ENCODE measurements at places on chromosomes 5 and 9.

- no peak for DNase-seq
Measured at GRCh38 chr5:96093340-96093739, 131.7 kb upstream of the ELL2 start.

DNA sequence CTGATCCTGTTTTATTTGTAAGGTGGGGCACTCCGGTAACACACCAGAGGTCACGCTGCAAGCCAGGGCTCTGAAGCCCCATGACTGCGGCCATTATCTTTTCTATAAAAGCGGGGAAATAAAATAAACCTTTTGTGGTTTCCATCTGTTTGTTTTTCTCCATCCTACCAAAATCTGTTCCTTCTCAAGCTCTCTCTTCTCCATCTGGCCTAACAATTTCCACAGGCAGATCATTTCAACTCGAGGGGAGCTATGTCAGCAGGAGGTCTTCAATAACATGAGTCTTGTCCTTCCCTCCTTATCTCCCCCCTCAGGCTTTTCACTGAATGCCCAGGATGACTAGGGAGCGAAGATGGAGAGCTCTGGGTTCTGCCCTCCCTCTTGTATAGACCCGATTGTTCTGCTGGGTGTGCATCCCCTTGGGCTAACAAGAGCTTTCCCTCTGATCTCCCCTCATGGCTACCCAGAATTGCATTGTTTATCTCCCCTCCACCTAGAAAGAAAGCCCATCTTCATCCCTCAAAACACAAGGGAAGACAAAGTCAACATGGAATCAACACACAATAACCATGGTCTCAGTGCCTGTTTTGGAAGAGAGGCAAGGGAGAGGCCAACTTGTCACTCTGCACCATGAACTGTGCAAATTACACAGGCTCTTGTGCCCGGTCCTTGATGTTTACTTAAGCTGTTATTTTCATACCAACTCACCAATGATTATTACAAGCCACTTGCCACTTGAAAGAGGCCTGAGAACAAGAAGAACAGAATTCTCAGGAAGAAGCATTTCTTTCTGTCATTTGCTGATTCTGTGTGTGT, 187.8 kb downstream of the FANCC start:
- no peak for DNase-seq

DNA sequence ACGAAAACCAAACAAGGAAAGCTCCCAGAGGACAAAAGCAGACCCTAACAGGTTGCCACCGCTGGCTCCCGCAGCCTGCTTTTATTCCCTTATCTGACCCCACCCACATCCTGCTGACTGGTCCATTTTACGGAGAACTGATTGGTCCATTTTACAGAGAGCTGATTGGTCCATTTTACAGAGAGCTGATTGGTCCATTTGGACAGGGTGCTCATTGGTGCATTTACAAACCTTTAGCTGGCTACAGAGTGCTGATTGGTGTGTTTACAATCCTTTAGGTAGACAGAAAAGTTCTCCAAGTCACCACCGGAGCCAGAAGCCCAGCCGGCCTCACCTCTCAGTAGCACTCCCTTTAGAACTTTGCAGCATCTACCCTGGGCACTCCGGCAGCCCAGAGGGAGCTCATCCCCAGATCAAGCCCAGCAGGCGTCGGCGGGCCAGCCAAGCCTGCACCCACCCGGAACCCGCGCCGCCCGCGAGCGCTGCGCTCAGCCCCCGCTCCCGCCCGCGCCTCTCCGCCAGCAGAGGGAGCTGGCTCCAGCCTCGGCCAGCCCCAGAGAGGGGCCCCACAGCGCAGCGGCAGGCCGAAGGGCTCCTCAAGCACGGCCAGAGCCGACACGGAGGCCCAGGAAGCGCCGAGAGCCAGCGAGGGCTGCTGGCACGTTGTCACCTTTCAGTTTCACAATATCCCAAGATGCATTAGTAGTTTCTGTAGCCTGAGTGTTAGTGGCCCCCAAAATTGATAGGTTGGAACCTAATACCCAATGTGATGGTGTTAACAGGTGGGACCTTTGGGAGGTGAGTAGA, 35.3 kb upstream of the CLPTM1L start:
- DNase-seq, result no peak

- DNase-seq, result no peak
Measured at GRCh38 chr5:163565931-163566608, 60.7 kb downstream of the MAT2B start.

DNA sequence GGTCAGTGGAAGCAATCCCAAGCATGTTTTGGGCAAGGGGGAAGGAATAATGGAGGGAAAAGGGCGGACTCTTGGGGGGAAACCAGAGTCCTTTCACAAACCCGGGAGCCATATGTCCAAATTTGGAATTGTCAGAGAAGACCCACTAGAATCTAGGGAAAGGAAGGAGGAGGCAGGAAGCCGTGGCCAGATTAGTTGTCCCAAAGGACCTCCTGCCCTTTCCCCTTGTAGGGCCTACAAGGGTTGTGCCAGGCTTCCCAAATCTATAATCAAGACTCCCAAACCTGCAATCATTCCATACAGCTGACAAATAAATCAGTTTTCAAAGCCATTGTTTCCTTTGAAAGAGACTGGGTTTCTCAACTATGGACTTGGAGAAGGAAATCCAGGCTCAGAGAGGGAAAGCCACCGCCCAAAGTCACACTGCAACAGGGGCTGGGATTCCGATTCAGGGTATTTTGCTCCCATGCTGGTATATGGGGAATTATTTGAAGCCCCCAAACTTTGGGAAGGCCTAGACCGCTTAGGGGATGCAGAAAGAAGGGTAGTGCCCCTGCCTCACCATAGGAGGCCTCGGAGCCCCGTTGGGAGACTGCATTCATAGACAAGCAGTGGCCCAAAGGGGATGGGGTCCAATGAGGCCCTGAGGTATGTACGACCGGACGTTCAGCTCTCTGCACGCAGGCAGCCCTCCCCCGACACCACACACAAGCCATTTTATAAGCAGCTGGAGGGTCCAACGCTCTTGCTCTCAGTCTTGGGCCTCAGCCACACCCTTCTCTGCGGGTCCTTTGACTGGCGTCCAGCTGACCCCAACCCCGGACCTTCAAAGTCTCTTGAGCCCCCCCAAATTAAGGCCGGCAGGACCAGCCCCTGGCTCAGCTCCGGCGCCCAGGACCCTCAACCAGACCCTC, 815 bp downstream of the ANXA6 start:
- no peak for DNase-seq

GRCh38 chr5:157057459-157058370, 1.2 kb downstream of the HAVCR1 start:
- no peak for DNase-seq

GRCh38 chr5:27708534-27708933, 670.1 kb upstream of the CDH9 start:
- DNase-seq, result no peak

DNA sequence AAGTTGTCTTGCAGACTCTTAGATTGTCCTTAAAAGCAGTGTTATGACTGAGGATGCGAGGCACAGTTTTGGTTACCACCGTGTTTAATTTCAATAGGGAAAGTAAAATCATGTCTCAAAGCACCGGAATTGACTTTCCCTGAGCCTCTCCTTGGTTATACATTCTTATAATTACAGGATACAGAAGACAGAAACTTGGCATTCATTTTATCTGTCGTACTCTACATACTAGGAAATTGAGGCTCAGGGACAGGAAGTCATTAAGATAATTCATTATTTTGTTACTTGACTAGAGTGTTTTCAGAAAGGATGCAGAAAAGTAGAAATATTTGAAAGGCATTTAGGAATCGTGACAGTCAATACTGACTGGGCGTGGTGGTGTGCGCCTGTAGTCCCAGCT, 54.0 kb upstream of the SPATA31D4 start:
- no peak for DNase-seq

- no peak for DNase-seq
Measured at GRCh38 chr5:140148508-140148907, 22.8 kb downstream of the IGIP start.

DNA sequence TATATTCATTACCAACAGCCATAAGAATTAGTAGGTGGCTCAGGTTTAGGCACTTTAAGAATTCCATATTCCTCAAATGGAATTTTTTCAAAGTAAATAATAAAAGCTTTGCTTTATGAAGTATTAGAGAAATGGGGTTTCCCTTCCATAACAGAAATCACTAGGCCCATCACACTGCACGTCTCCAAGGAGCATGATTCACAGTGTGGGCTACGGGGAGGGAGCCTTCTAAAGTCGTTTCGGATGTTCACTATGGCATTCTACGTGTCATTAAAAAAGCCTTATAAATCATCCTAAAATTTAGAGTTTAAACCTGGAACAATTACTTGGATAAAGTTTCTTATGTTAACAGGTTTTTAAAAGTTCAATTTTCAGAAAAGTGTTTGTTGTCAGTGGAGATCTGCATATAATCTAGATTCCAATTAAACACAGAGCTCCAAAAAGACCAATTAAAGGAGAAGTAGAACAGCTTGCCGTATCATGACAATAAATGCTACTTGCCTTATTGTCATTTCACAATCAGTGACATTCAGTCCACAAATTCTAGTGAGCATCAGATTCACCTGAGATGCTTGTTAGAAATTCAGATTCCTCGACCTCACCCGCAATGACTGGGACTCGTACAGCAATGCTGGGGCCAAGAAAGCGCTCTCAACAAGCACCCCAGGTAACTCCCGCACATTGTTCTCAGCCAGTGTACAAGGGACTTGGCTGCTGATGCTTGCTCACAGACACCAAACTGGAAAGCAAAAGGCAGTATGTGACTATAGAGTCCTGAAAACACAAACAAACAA, 115.7 kb downstream of the NFIB start:
- no peak for DNase-seq

DNA sequence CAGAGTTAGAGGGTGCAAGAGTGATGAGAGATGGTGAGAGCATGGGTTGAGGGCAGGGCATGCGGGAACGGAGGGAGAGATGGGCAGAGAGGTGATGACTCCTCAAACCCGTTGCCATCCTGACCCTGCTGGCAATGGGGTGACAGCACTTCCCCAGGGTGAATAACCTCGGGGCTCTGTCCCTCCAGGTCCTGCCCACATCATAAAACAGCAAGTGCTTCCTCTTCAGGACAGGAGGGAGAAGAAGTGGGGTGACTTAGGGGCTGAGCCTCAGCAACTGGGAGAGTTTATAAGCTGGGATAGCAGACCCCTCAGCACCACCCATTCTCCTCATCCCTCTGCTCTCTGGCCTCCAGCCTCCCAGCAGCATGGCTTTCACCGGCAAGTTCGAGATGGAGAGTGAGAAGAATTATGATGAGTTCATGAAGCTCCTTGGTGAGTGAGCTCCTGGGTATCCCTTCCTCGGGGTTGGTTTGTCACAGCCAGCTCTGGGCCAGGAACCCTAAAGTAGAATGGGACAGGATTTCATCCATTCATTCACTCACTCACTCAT, at the start of gene FABP6:
Gene FABP6 (plus strand): TSS at position 317 of the 553 bp plus-strand sequence. CDS start 52 bp downstream, at position 369.
- DNase-seq, result no peak

GRCh38 chr9:13588151-13589033, 308.9 kb upstream of the MPDZ start:
- no peak for DNase-seq

DNA sequence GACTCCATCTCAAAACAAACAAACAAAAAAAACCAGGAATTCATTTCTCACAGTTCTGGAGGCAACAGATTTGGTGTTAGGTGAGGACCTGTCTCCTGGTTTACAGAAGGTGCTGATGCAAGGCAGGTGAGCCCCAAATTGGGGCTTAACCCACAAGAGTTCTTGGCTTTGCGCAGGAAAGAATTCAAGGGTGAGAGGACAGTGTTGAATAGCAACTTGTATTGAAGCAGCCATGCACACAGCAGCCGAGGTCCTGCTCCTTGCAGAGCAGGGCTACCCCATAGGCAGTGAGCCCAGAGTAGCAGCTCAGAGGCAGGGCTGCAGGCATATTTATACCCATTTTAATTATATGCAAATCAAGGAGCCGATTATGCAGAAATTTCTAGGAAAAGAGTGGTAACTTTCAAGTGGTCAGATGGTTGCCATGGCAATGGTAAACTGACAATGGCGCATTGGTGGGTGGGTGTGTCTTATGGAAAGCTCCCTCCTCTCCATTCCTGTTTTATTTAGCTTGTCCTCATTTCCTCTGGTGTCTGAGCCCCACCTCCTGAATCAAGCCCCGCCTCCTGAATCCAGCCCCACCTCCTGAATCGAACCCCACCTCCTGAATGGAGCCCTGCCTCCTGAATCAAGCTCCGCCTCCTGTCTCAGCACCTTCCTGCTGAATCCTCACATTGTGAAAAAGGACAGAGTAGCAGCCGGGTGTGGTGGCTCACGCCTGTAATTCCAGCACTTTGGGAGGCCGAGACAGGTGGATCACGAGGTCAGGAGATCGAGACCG, 34.5 kb upstream of the COL5A1 start:
- DNase-seq, result no peak

Measured in dorsolateral prefrontal cortex (tissue), 122 donors.